ENCODE measurements at places on chromosomes 5 and 9.

- DNase-seq, result no peak
Measured at GRCh38 chr9:125748446-125749099, 1.4 kb downstream of the PBX3 start.

DNA sequence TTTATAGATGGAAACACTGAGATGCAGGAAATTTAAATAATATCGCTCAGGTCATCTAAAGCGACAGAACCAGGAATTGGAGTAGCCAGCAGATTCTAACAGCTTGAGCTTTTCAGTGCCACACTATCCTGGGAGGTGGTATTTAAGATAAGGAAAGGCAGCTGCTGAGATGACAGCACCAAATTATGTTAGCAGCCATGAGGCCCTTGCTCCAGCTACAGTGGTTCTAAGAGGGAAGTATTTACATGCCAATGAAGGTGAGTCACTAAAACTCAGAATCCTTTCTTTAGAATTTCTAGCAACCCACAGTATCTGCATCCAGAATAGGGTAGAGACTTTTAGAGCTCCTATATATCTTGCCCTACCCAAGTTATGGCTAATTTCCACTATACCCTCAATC, 127.0 kb upstream of the VLDLR start:
- DNase-seq, result no peak

DNA sequence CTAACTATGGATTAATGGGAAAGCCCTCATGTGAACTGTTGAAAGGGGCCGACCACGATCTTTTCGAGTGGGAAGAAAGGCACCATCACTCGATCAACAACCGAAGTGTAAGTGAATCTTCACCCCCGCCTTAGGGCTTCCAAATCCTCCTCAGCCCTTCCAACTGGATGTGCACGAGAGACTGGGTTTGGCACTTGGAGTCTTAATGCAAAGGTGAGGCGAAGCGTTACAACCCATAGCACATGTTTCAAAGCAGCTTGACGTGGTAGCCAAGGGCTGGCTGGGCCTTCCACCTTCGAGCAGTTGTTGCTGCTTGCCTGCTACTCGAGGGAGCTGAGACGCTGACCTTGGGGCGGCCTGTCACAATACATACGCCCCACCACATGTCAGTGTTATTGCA, 5.7 kb upstream of the LCN9 start:
- DNase-seq, result no peak

GRCh38 chr5:18487928-18488480, 853.7 kb downstream of the TAF11L14 start:
- no peak for DNase-seq

- no peak for DNase-seq
Measured at GRCh38 chr5:40909723-40910122, 426 bp downstream of the C7 start.

DNA sequence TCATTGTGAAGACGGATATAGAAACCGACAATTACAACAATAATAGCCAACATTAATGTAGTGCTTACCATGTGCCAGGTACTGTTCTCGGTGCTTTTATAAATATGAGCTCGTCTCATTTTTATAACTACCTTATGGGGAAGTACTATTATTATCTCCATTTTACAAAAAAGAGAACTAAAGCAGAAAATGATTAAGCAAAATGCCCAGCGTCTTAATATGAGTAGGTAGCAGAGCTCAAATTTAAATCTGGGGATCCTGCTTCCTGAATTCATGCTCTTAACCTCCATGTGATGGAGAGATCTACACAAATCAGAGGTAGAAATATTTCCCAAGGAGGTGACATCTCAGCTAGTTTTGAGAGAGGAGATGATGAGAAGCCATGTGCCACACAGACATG, 256.9 kb downstream of the TRIM32 start:
- no peak for DNase-seq

- no peak for DNase-seq
Measured at GRCh38 chr5:143985832-143986515, 174.0 kb downstream of the HMHB1 start.
